ENCODE measurements at places on chromosomes 12 and 14. TPM values are rescaled to one million over a fixed set of nuclear protein-coding genes. Genes with fewer than 3 reads are reported as not detected.

FAM222A gene
- 0.72 TPM for total RNA-seq

SP1 gene
- 25.8 TPM for total RNA-seq

PRPH gene
- not detected for total RNA-seq

ABCC9 gene
- total RNA-seq = 0.16 TPM

TMPRSS12 gene
- total RNA-seq = not detected

HOXC12 gene
- total RNA-seq = not detected

A2ML1 gene
- total RNA-seq = not detected

TPH2 gene
- not detected for total RNA-seq

HOXC6 gene
- not detected for total RNA-seq

CAPZA3 gene
- not detected for total RNA-seq

TAS2R43 gene
- total RNA-seq = not detected

NOVA1 gene
- total RNA-seq = 4.7 TPM

AQP2 gene
- not detected for total RNA-seq

HOXC5 gene
- not detected for total RNA-seq

FKBP4 gene
- 29.6 TPM for total RNA-seq

BEST3 gene
- not detected for total RNA-seq

SIX1 gene
- 0.18 TPM for total RNA-seq

STYK1 gene
- not detected for total RNA-seq

LRP1-AS gene
- not detected for total RNA-seq

OR6C6 gene
- not detected for total RNA-seq

KIF5A gene
- total RNA-seq = not detected

GARIN6 gene
- total RNA-seq = not detected

AGAP2 gene
- 0.32 TPM for total RNA-seq

PCED1B gene
- 1.8 TPM for total RNA-seq

TRMT5 gene
- total RNA-seq = 14.4 TPM

DAAM1 gene
- total RNA-seq = 48.4 TPM

SMCO2 gene
- total RNA-seq = not detected

ITGB7 gene
- 0.18 TPM for total RNA-seq

TAS2R42 gene
- total RNA-seq = not detected

TBK1 gene
- total RNA-seq = 13.2 TPM

CATSPERB gene
- total RNA-seq = 0.16 TPM

MTHFD1 gene
- total RNA-seq = 19.9 TPM

RPS6KL1 gene
- total RNA-seq = 0.18 TPM

PZP gene
- total RNA-seq = not detected

SNW1 gene
- total RNA-seq = 45.5 TPM

PTPRB gene
- total RNA-seq = 2.6 TPM

PSMC6 gene
- total RNA-seq = 68.7 TPM

PRH2 gene
- total RNA-seq = not detected

MIP gene
- not detected for total RNA-seq

Measured in cardiac atrium fibroblast (primary cell).